ENCODE measurements at places on chromosomes 6 and 20. TPM values are rescaled to one million over a fixed set of nuclear protein-coding genes. Genes with fewer than 3 reads are reported as not detected.

- no peaks in the 10 kb centered on the region for H3K36me3 ChIP-seq
- H3K4me3 ChIP-seq: no peak overlapping the region
- DNase-seq: no peak
- no peak overlapping the region for H3K27ac ChIP-seq
These were observed 17.5 kb upstream of the FAM110A start for GRCh38 chr20:815914-816606.

- no peak for DNase-seq
- no peak overlapping the region for H3K4me3 ChIP-seq
- H3K27me3 ChIP-seq: no peaks in the 10 kb centered on the region
- H3K4me1 ChIP-seq: no peaks in the 10 kb centered on the region
- H3K27ac ChIP-seq: no peak overlapping the region
- no peaks in the 10 kb centered on the region for H3K36me3 ChIP-seq
These were observed 178.1 kb upstream of the TCF21 start for GRCh38 chr6:133710826-133711225.

GRCh38 chr6:119043265-119043664 lies 35.2 kb downstream of the FAM184A start:
- H3K27ac ChIP-seq: no peak overlapping the region
- H3K4me3 ChIP-seq: no peak overlapping the region
- no peak for DNase-seq
- no peaks in the 10 kb centered on the region for H3K4me1 ChIP-seq
- H3K36me3 ChIP-seq: no peaks in the 10 kb centered on the region

DNA sequence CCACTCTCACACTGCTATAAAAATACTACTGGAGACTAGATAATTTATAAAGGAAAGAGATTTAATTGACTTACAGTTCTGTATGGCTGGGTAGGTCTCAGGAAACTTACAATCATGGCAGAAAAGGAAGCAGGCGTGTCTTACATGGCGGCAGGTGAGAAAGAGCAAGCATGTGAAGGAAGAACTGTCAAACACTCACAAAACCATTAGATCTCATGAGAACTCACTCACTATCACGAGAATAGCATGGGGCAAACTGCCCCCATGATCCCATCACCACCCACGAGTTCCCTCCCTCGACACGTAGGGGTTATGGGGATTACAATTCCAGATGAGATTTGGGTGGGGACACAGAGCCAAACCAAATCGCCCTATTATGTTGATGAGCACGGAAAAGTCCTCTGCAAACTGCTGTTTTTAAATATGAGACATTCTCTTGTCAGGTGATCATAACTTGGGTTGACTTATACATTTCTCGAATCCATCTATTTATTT lies 133.5 kb downstream of the AIG1 start:
- H3K36me3 ChIP-seq: no peaks in the 10 kb centered on the region
- no peak overlapping the region for H3K27ac ChIP-seq
- no peaks in the 10 kb centered on the region for H3K27me3 ChIP-seq
- peaks cover 40% of the 10 kb centered on the region for H3K4me1 ChIP-seq

LHFPL5 gene
- not detected for total RNA-seq

GRCh38 chr6:151749341-151749740 lies 58.1 kb upstream of the ESR1 start:
- DNase-seq: no peak
- no peaks in the 10 kb centered on the region for H3K4me1 ChIP-seq
- no peaks in the 10 kb centered on the region for H3K27me3 ChIP-seq
- H3K4me3 ChIP-seq: no peak overlapping the region

Data from thoracic aorta (tissue), 2 donors.